ENCODE measurements at places on chromosomes 5 and 9.
A peak's percentile ranks its signal among the peaks of the same experiment; 100 is the strongest.

GRCh38 chr9:95091601-95092261 is 225.8 kb downstream of the FANCC start:
- DNase-seq = no peak

- DNase-seq = peak; percentile 54
These were observed at the start of gene ROPN1L for GRCh38 chr5:10441083-10441991. ROPN1L (plus strand) TSS chr5:10441879; CDS start chr5:10442168, 289 bp downstream.

DNA sequence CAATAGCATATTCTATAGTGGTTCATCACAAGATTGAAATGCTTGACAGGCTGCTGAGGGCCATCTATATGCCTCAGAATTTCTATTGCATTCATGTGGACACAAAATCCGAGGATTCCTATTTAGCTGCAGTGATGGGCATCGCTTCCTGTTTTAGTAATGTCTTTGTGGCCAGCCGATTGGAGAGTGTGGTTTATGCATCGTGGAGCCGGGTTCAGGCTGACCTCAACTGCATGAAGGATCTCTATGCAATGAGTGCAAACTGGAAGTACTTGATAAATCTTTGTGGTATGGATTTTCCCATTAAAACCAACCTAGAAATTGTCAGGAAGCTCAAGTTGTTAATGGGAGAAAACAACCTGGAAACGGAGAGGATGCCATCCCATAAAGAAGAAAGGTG is 43.8 kb downstream of the GCNT1 start:
- DNase-seq = no peak

GRCh38 chr5:37272511-37272910 is 23.3 kb upstream of the CPLANE1 start:
- DNase-seq = no peak

DNA sequence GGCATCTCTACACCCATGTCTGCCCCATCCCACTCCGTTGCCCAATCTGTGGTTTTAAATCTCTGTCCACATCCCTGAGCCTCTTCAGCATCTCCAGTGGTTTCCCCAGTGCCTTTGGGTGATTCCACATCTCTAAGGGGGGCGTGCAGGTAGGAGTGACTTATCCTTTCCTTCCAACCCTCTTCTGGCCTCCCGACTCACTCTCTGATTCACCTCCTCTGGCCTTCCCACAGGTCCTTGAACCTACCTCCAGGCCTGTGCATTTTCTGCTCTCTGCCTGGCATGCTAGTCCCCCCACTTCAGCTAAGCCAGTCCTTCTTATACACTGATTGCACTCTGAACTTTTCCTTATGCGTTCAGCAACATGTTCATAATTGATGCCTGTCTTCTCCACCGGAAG is 99.0 kb downstream of the RALGPS1 start:
- no peak for DNase-seq

GRCh38 chr5:105146867-105147266 is 1584.3 kb upstream of the NUDT12 start:
- no peak for DNase-seq

GRCh38 chr5:135149229-135149955 is 115.4 kb upstream of the PITX1 start:
- no peak for DNase-seq

DNA sequence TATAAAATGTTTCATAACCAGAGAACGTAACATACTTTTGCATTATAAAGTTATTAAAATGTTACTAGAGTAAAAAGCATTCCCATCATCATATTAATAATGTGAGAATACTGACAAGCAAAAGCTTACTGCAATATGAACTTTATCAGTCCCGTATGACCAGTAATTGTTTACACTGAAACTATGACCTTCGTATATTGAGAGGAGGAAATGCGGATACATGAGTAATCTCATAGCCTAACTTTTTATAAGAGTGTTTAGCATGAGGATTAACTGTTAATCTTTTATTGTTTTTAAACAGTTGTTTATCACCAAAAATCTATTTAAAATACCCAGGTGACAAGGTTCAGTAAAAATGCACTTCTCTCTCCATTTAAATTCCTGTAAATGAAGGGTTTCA is 272.4 kb downstream of the SLF1 start:
- no peak for DNase-seq

DNA sequence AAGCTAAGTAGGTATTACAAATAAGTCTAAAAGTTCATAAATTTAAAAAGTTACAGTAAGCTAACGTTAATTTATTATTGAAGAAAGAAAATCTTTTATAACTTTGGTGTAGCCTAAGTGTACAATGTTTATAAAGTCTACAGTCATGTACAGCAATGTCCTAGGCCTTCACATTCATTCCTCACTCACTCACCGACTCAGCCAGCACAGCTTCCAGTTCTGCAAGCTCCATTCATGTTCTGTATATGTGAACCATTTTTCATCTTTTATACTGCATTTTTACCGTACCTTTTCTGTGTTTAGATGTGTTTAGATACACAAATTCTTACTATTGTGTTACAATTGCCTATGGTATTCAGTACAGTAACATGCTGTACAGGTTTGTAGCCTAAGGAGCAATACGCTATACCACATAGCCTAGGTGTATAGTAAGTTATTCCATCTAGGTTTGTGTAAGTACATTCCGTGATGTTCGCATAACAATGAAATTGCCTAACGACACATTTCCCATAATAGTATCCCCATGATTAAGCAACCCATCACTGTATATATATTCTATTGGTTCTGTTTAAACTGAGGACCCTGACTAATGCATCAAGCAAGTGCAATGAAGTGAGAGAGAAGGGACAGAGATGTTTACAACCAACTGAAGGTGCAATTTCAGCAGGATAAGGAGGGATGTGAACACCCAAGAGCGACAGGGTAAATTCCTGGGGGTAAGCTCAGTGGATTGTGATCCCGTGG is 88.9 kb upstream of the TRIO start:
- DNase-seq = no peak

GRCh38 chr5:125492977-125493376 is 746.5 kb upstream of the ZNF608 start:
- DNase-seq = no peak

GRCh38 chr5:80101993-80102392 is 66.8 kb downstream of the THBS4 start:
- no peak for DNase-seq

GRCh38 chr9:71268871-71269635 is 147.6 kb upstream of the TRPM3 start:
- DNase-seq = no peak

DNA sequence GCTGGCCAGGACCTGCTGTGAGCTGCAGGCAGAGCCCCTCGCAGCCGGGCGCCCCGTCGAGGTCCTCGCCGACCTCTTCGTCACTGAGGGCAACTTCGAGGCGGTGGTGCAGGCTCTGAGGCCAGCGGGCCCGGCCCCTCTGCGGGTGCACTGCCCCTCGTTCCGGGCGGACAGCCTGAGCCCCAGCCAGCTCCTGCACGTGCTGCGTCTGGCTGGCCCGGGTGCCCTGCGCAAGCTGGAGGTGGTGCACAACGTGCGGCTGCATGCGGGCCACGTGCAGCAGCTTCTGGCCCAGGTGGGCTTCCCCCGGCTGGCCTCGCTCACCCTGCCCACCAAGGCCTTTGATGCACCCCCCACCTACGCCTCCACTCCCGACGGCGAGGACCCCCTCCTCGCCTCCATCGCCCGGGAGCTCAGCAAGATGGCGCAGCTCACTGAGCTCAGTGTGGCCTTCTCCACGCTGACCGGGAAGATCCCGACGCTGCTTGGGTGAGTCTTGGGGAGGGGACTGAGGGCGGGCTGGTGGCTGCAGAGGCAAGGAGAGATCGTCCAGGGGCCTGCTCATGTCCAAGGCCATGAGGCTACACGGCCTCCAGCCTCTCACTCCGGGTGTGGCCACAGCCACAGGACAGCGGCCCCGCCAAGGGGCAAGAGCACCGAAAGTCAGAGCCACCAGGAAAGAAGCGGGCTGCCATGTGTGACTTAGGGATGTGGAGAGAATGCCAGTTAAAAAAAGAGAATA is 825 bp downstream of the LRRC14B start:
- DNase-seq = no peak

DNA sequence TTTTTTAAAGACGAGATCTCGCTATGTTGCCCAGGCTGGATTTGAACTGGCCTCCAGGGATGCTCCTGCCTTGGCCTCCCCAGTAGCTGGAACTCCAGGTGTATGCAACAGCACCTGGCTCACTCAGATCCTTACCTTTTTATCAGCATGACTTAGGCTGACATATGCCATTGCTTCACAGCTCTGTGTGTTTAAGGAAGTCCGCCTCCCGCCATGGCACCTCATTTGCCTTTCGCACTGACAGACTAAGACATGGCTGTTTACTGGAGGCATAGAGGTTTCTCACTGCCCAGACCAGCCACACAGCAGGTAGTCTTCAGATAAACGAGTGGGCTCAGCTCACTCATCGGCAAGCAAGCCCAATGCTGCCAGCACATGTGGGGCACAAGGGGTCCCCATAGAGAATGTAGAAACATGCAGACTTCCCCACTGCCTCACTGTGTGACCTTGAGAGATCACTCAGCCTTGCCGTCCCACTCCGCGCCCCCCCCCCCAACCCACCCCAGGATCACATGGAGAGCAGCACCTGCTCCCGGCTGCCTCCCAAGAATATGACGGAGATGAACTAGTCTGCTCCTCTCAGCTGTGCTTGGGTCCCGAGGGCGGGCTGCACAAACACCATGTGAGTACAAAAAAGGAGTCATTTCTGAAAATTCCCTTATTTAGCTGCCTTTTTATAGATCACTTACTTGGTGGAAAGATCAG is 62.8 kb downstream of the DCP2 start:
- DNase-seq = no peak

DNA sequence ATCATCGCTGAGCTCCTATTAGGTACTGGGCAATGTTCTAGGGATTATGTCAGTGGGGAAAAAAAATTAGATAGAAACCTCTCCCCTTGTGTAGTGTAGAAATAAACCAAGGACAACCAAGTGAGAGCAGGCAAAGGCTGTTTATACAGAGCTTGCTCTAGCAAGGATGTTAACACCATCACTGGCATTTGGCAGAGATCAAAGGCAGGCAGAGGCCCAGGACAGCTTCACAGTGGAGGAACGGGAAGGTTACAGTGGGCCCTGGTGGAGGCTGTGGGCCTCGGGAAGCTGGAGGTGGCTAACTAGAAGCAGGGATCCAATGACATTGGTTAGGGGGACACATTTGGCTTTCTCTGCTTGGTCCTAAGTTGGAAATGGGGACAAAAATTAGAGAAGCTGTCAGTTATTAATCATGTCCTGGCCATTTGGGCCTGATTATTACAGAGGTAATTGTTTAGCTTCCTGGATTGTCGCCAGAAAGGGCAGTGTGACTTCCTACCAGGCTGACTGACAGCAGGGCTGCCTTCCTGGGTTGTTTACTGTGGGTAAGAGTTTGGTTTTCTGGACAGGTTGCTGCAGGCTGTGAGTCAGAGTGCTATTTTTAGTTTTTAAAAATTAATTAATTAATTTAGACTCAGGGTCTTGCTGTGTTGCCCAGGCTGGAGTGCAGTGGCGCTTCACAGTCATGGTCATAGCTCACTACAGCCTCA is 259.3 kb downstream of the ROR2 start:
- no peak for DNase-seq

Data from stimulated activated CD8-positive, alpha-beta memory T cell treated with anti-CD3 and anti-CD28 coated beads, Interleukin-15, amount 100 ng/mL, for 24 hours (primary cell).